Astrocyte of the hippocampus (primary cell): ENCODE measurements at places on chromosomes 6 and 20.

DNA sequence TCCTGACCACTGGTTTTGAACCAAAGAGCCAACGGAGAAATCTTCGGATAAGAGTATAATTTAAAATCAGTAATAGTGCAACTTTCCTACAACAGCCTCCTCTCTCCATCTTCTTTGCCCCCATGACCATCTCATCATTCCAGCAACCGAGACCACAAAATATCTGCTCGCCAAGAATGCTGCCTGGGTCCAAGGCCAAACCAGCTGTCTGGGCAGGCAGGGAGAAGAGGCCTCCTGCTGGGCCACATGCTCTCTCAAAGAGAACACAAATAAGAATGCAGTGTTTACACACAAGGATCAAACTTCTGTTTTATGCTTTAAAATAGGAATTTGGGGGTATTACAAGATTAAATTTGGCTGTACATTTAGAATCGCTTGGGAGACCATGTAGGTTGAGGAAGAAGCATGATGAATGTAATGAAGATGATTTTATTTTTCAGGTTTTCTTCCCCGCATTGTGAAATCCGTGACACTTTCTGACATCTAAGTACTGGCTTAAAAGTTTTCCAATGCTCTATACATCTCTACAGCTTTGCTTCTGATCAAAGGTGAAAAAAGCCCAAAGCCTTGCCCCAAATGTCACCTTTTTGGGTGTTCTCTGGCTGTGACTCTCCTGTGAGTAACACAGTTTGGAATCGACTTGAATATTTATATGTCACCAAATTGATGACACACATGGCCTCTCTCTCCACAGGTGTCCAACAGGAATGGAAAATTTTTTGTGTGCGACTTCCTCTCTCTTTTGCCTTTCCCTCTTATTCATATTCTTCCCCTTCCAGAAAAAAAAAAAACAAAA, 79.4 kb upstream of the PROKR2 start:
- DNase-seq = peak; percentile 19

DNA sequence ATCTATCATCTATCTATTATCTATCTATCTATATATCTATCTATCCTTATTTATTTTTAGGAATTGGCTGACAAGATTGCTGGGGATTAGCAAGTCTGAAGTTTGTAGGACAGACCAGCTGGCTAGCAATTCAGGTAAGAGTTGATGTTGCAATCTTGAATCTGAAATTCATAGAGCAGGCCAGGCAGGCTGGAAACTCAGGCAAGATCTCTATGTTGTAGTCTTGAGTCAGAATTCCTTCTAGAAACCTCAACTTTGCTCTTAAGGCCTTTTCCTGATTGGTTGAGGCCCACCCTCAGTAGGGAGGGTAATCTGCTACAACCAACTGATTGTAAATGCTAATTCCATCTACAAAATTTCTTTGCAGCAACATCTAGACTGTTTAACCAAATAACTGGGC, 19.2 kb downstream of the MAPK13 start:
- DNase-seq = no peak

DNA sequence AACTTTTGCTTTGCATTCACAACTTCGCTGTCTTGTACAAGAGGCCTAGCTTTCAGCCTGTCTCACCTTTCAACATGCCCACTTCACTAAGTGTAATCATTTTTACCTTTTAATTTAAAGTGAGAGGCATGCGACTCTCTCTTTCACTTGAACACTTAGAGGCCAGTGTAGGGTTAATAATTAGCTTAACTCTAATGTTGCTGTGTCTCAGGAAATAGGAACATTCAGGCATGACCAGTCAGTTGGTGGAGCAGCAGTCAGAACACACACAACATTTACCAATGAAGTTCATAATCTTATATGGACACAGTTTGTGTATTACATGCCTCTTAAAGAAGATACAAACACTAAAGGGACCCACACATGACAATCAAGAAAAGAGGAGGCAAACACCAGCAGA, 47.6 kb downstream of the HTR1B start:
- no peak for DNase-seq

GRCh38 chr6:108368431-108369030, 73.7 kb downstream of the AFG1L start:
- DNase-seq = peak; percentile 18

- DNase-seq = no peak
Observed at GRCh38 chr20:15848126-15848525, 725.1 kb downstream of the KIF16B start.

DNA sequence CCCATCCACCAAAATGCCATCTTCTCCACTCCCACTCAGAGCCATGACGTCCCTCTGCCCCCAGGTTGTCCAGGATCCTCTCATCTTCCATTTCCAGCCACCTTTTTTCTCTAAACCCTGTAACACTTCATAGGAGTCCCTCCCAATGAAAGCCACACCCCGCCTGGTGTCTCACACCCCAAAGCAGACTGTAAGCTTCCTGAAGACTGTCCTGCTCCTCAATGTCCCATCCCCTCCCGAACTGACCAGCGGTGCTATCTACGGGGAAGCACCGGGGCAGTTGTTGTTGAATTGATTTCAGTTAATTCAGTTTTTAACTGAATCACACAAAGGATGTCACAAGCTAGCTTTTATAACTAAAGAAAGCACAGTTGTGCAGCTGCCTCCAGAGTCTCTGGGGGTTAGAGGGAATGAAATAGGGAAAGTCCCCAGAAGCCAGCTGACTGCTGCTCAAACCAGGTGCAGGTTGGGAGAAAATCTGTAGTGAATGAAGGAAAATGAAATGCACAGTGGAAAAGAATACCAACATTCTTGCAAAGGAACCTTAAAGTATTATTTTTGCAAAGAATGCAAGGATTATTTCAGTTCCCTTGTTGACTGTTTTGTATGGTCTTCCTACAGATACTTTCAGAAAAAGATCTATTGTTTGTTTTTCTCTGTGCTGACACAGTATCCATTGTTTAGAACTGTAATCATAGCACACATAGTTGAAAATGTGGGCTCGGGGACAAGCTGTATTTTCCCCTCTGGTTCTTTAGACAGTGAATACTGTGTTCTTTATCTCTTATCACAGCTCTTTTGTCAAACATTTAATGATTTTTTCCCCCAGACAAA, 222.6 kb upstream of the QKI start:
- DNase-seq = no peak
